NCI-H1048 (cell line): ENCODE measurements at places on chromosomes 6 and 20.

- no peak for DNase-seq
Measured at GRCh38 chr6:111711476-111711875, 105.8 kb upstream of the TRAF3IP2 start.

GRCh38 chr20:4187147-4187546, 171.8 kb upstream of the RNF24 start:
- DNase-seq, result no peak

GRCh38 chr6:8006208-8006607, 58.0 kb downstream of the BLOC1S5 start:
- no peak for DNase-seq

DNA sequence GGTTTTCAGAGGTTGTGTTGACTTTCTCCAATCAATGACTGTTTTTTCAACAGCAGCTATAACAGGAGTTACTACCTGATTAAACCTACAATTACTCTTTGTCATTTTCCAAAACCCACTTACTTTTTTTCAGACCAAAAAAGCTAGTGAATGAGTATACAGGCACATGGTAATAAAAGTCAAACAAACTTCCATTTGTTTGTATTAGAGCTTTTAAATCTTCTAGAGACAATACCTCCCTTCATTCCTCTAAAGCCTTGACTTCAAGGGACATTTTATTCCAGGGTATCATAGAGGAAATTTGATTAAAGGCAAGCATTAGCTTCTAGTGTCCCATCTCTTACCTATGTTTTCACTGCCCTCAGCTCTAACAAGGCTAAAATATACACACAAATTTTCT, 52.7 kb downstream of the IL22RA2 start:
- no peak for DNase-seq

- DNase-seq, result no peak
Measured at GRCh38 chr6:142372348-142372747, 70.5 kb downstream of the ADGRG6 start.

DNA sequence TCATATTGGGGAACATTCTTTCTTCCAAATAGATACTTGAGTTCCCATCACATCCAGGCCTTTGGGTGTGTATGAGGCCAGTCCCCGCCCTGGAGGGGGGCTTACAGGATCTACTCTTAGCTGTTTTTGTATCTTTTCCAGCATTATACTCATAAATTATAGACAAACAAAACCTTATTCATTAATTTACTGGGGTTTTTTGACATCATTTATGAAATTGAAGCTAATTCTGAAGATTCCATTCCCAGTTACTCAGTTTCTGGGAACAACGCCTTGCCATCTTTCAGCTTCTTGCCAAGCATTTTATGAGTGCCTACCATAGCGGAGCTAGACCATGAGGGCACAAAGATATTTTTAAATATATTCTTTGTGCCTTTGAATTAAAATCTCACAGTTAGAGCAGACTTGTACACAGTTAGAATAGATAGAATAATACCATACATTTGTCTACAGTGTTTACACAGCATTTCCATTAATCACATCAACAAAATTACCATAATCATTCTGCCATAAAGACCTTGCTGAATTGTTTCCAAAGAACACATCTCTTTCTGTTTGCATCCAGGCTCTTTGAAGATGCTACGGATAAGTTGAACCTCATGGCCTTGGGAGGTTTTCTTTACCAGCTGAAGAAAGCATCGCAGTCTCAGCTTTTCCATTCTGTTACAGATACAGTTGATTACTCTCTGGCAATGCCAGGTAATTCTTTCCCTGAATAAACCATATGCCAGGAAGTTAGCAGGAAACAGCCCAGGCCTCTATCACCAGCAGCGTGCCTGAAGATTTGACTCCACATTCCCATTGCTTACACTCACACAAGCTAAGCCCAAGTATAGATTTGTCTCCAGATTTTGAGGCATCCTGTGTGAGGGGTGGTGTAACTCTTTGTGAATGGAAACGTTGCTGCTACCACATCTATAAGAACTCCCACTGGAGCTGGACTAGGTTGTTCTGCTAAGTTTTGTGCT, 75.4 kb upstream of the PBOV1 start:
- DNase-seq, result no peak

- DNase-seq, result no peak
Measured at GRCh38 chr6:4018924-4019236, 60.1 kb downstream of the FAM217A start.

DNA sequence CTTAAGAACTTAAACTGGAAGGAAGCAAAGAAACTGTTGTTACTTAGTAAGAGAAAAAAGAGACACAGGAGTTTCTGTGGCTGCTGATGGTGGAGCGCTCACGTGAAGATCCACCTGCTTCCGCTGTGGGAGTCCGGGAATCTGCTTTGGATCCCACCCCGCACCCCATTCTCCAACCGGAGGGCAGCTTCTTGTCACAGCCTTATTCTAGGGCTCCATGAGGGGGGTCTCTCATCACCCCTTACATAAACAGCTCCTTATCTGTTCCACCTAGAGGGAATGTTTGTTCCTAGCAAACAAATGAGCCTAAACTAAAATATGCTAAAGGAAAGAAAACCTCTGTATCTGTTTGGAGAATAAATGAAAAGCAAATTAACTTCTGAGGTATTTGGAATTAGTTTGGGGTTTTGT, 280.5 kb downstream of the QKI start:
- no peak for DNase-seq

GRCh38 chr20:2122936-2123335, 21.3 kb downstream of the STK35 start:
- no peak for DNase-seq
